ENCODE measurements at places on chromosomes 16 and 17.

DNA sequence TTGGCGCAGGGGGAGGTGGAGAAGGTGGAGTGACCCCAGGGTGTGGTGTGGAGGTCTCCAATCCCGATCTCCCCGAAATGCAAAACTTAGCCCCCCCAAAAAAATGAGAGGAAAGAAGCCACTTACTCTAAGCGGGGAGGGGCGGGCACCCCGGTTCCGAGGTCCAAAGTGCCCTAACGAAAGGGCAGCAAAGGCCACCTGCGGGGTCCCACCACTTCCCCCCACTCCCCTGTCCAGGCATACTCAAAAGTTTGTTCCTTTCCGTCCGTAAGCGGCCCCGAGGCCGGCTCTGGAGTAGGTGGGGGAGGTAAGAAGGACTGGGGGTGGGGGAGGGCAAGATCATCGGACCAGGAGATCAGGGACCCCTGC, 1.1 kb downstream of the TOX3 start:
- no peak for DNase-seq

- DNase-seq, result no peak
Observed at GRCh38 chr17:66449418-66449977, 147.1 kb downstream of the PRKCA start.

DNA sequence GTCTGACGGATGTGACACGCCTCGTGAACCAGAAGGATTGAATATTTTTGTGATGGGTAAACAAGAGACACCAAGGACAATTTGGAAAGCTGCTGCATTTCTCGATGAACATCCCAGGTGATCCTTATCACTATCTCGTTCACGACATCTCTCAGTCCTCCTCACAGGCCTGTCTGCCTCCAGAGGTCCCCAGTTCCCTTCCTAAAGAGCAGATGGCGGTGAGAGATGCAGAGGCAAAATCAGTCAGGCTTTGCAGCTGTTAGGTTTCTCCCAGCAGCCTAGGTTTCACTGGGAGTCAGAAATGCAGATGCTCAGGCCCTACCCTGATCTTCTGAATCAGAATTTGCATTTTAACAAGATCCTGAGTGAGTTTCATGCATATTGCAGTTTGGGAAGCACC, 23.6 kb downstream of the SCPEP1 start:
- no peak for DNase-seq

DNA sequence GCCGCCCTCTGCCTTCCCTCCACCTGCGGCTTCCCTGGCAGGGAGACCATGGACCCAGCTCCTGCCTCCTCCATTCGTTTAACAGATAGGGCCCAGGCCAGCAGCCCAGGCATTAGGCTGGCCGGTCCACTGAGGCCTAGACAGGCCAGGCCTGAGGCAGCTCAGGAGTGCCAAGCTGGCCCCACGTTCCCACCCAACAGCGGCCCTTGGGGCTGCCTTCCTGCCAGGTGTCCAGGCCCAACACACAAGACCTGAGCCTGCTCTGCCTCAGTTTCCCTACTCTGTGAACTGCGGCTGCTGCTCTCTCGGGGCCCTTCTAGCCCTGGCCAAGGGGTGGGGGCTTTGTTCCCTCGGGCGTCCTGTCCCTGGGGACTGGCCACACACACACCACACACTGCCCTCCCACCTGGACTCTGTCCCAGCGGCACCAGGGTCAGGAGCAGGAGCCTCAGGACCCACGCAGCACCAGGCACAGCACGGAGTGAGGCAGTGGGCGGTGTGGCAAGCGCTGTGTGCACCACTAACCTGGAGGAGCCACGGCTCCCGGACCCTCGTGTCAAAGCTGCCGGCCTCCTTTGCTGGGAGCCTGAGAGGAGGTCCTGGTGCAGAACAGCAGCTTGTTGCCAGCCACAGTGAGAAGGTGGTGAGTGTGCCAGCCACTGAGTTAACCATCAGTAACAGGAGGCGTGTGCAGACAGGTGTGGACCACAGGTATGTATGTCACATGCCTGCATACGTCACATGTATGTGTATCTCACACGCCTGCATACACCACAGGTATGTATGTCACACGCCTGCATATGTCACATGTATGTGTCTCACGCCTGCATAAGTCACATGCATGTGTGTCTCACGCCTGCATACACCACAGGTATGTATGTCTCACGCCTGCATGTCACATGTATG, 14.6 kb upstream of the CDH15 start:
- DNase-seq, result no peak

GRCh38 chr17:43665937-43666236, 4.2 kb upstream of the MEOX1 start:
- DNase-seq, result no peak

- no peak for DNase-seq
Observed at GRCh38 chr17:1870592-1870991, 40.8 kb downstream of the RPA1 start.

DNA sequence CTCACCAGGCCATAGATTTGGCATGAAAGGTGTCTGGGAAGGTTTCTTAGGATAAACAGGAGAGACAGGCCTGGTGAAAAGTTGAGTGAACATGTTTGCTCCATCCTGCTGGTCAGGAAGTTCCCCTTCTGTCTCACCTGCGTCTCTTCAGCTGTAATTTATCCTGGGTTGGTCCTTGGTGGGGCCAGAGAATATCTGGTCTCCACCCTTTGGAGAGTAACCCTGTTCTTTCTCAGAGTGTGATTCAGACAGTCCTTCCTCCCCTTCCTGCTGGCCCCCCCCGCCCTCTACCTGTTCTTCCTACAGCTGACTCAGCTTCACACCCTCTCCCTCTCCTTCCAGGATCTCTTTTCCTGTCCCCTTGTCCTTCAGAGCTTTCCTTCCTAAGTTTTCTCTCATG, 17.1 kb downstream of the MINK1 start:
- DNase-seq, result no peak

DNA sequence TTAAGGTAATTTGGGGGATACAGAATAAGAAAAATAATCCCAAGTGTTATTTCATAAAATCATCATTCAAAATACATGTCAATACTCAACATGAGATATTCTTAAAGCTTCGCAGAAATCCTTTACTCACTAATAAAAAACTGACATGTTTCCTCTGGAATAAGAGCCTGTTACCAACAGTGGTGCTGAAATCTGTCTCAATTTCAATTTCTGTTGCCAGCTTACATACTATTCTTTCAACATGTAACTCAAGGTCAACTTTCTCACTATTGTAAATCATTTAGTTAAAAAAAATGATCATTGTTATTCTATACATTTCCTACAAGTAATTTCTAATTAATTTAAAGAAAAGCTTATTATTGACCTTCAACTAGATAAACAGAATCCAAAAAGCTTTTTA, 67.9 kb downstream of the CEP95 start:
- no peak for DNase-seq

DNA sequence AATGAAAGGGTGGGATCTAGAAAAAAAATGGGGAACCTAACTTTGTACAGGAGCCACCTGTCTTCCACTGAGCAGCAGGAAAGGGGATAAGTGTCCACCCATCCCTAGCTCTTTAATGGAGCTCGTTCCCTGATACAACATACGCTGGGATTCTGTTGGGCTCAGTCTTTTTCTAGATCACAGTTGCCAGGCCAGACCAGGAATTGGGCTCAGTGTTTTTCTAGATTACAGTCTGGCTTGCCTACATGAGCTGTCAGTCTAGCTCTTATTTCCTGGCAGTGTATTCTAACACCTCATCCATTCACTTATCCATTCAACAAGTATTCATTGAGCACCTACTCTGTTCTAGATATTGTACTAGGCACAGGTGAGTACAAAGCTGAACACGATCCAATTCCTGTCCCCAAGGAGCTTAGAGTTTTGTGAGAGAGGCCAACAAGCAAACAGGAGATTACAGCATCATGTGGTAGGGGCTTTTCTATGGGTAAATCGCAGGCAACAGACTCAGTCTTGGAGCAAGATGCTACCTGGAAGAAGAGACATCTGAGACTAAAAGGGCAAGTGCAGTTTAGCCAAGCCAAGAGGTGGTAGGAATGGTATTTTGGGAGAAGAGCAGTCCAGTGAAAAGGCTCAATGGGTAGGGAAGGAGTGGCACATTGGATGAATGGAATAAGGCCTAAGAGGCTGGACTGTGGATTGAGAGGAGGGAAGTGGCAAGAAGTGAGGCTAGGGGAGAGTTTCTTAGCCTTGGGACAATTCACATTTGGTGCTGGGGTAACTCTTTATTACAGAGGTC, 138.0 kb upstream of the HS3ST2 start:
- DNase-seq, result no peak

- DNase-seq, result no peak
Observed at GRCh38 chr17:78075011-78075410, 53.5 kb downstream of the TMC6 start.

DNA sequence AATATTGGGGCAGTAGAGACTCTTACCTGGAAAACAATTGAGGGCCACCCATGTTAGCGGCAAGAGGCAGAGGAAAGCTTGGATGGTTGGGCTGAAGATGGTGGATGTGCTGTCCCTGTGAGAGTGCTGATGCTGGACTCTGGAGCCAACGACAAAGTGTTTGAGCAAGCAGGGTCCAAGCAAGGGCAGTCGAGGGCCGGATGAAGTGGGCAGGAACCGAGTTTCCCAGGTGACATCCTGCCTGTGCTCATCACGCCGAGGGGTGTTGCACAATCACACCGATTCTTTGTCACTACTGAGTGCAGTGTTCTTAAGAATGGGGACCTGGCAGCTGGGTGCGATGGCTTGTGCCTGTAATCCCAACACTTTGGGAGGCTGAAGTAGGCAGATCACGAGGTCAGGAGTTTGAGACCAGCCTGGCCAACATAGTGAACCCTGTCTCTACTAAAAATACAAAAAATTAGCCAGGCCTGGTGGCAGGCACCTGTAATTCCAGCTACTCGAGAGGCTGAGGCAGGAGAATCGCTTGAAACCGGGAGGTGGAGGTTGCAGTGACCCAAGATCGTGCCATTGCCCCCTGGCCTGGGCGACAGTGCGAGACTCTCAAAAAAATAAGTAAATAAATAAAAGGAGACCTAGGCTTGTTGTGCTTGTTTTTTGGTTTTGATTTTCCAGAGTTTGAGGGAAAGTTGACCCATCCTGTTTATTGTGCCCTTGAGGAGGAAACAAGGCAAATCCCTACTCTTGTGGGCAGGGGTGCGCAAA, 6.1 kb downstream of the PYCARD start:
- no peak for DNase-seq

DNA sequence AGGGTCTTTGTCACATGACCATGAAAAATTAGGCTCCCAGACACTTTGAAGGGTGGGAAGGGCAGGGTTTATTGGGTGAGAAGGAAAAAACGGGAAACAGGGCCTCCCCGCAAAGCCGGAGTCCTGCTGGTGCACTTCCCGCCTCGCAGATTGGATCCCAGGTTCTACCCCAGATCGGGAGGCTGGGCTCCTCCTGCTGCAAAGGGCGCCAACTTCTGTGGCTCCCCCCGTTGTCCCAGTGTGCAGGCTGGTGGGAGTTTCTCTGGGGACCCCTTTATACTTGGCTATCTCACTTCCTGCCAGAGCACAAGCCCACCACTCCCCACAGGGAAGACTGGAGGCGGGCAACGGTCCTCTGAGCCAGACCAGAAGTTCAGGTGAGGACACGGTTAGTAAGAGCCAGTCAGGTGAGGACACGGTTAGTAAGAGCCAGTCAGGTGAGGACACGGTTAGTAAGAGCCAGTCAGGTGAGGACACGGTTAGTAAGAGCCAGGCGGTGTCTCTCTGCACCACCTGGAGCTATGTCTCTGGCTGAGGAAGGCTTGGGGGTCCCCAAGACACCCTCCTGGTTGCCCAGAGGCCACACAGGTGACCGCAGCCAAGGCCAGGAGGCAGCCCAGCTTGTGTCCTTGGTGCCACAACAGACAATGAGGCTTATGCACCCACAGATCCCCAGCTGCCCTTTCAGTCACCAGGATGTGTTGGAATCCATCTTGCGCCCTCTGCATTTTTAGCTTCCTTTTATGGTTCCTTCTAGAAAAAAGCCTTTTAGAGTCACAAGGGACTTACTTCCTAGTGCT, 48.1 kb upstream of the CHMP6 start:
- peak; percentile 50 for DNase-seq

DNA sequence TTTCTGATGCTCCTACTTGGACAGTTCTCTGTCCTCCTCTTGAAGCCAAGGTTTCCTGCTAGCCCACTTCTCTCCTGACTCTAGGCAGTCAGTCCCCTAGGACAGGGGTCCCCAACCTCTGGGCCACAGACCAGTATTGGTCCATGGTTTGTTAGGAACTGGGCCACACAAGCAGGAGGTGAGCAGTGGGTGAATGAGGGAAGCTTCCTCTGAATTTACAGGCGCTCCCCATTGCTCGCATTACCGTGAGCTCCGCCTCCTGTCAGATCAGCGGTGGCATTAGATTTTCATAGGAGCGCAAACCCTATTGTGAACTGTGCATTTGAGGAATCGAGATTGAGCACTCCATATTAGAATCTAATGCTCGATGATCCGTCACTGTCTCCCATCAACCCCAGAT, 55.7 kb downstream of the GNA13 start:
- DNase-seq, result no peak

GRCh38 chr16:8511464-8511863, 78.8 kb downstream of the TMEM114 start:
- DNase-seq, result no peak

DNA sequence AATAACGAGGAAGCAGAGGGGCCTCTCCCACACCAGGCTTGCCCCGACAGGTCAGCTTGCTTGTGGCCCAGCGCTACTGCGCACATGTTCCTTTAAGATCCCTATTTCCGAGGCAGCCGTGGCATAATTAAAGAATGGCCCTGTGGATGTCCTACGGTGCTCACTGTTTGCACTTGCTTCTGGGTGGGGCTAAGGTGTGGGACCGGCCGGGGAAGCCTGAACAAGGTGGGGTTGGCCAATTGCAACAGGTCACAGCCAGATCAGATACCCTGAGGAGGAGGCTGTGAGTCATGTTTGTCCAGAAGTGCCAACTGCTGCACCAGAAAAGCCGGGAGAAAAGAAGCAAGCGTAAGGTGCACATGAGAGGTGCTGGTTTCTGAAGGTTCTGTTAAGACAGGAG, 158.5 kb upstream of the CACNG5 start:
- DNase-seq, result peak; percentile 70

DNA sequence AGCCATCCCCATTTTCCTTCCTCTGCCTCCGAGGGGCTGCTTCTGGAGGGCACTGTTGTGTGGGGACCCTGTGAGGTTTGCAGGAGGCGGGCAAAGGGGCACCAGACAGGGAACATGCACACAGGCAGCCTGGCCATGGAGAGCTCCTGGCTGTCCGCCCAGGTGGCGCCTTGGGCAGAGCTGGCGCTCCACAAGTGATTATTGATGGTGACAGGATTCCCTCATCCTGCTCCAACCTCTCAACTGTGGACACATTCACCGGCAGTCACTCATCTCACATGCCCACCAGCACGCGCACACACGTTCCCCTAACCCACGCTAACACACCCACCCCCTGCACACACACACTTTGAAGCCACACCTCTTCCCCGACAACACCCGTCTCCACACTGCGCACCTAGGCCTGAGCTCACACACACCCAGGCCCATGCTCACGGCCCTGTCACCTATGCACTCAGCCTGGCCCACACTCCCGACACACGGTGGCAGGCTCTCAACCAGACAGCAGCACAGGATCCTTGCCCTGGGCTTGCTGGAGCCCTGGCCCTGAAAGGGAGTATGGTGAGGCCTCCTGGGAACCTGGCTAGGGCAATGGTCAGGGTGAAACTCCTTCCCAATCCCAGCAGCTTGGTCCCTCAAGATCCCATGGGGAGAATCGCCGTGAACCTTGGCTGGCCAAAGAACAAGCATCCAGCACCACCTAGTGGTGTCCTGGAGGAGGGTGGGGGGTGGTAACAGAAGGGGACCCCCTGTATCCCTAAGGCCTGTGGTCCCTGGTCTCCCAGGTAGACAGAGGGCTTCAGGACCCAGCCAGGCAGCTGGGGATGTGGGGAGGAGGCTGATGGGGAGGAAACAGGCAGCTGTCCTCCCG, 3.6 kb downstream of the PNMT start:
- DNase-seq, result no peak

GRCh38 chr17:31050948-31051347, 43.8 kb upstream of the NF1 start:
- no peak for DNase-seq

Data from suprapubic skin (tissue), 4 donors.